ENCODE measurements at places on chromosomes 2 and 18. TPM values are rescaled to one million over a fixed set of nuclear protein-coding genes. Genes with fewer than 3 reads are reported as not detected.

The EHD3 gene
- 11.9 TPM for total RNA-seq

The GPAT2 gene
- total RNA-seq, result 2.2 TPM

The SERPINB7 gene
- total RNA-seq, result not detected

The SNTG2 gene
- 56.0 TPM for total RNA-seq

The SH3RF3 gene
- 1.2 TPM for total RNA-seq

DNA sequence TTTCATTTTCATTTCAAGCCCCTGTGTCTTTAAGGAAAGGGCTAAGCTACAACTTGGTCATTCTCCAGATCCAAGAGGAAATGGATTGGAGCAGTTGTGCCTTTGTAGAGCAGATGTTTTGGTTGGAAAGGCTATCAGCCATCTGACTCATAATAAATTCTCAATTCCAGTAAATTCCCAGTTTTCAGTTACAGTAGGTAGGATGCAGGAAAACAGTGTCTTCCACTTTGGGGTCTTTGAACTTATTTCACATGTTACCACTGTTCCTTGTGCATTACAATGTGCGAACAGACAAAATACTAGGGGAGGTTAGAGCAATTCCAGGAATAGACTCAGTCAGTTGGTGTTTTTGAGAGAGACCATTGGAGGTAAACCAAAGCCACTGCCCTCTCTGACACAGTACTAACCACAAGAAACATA is 211.9 kb downstream of the BABAM2 start:
- H3K4me1 ChIP-seq, result no peaks in the 10 kb centered on the region
- H3K36me3 ChIP-seq, result no peaks in the 10 kb centered on the region
- H3K27me3 ChIP-seq, result no peaks in the 10 kb centered on the region

GRCh38 chr2:186721956-186722355 is 28.1 kb downstream of the FAM171B start:
- no peak overlapping the region for H3K27ac ChIP-seq
- H3K4me1 ChIP-seq, result peaks cover 35% of the 10 kb centered on the region
- H3K27me3 ChIP-seq, result no peaks in the 10 kb centered on the region
- H3K4me3 ChIP-seq, result no peak overlapping the region
- no peak for DNase-seq
- no peaks in the 10 kb centered on the region for H3K36me3 ChIP-seq

DNA sequence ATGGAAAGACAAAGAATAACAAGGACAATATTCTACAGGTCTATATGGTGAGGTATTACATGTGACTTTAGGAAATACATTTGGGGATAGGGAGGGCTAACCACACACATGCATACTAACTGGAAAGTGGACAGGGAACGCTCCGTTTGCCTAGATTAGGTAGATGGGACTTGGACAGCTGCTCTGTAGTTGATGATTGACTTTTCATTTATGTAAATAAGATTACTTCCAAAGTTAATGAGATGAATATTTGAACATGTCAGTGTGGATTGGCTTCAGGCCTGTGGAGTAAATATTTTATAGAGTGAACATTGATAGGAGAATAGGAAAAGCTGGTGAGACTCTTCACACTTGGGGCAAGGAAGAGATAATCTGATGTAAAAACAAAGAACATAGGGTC is 142.0 kb downstream of the NCK2 start:
- peaks cover 19% of the 10 kb centered on the region for H3K4me1 ChIP-seq
- no peak overlapping the region for H3K4me3 ChIP-seq
- no peak for DNase-seq

DNA sequence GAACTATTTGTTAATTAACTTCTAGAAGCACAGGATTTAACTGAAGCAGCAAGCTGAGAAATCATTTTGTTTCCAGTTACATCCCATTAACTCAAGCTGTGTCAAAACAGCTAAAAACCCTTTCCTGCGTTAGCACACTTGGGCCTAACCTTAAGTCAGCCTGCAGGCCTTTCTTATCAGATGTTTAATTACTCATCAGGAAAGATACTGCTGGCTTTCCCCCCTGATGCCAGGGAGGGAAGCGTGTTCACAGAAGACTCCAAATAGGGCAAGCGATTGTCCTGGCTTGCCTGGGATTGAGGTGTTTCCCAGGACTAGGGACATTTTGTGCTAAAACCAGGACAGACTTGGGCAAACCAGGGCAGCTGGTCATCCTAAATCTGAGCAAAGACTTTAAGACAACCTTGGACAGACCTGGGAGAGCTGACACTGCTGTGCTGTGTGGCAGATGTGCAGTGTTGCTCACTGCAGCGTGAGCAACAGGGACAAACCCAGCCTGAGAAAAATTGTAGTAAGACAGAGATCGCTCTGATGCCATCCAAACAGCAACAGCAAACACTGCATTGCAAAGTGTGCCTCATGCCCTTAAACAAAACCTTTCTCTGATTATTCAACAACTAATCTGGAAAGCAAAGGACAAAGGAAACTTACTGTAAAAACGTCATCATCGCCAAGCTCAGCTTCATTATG is 100.9 kb downstream of the SPRED2 start:
- no peak overlapping the region for H3K27ac ChIP-seq
- no peaks in the 10 kb centered on the region for H3K27me3 ChIP-seq
- H3K4me1 ChIP-seq, result no peaks in the 10 kb centered on the region

DNA sequence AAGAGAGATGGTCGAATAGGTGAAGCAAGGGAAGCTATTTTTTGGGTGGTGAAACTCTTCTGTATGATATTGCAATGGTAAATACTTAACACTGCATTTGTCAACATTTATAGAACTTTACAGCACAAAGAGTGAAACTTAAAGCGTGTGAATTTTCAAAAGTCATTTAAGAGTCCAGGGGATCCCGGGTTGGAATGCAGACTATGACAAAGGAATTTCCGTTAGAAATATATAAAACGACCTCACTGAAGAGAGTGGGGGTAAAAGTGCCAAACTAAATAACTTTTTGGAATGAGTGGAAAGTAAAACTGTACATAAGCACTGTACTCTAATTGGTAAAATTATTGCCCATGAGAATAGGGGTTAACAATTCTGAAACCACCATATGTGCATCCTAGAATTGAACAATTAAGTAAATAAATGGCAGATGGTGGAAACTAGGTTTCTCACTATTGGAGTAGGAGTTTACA is 191.0 kb upstream of the FN1 start:
- no peak overlapping the region for H3K4me3 ChIP-seq
- no peaks in the 10 kb centered on the region for H3K27me3 ChIP-seq

GRCh38 chr2:40419364-40419762 is 32.5 kb downstream of the SLC8A1 start:
- DNase-seq, result no peak
- no peaks in the 10 kb centered on the region for H3K27me3 ChIP-seq
- no peak overlapping the region for H3K27ac ChIP-seq
- no peak overlapping the region for H3K4me3 ChIP-seq

- no peaks in the 10 kb centered on the region for H3K27me3 ChIP-seq
- no peaks in the 10 kb centered on the region for H3K36me3 ChIP-seq
- H3K4me1 ChIP-seq, result no peaks in the 10 kb centered on the region
- no peak for DNase-seq
Observed at GRCh38 chr2:10481055-10481665, 33.0 kb upstream of the ODC1 start.

DNA sequence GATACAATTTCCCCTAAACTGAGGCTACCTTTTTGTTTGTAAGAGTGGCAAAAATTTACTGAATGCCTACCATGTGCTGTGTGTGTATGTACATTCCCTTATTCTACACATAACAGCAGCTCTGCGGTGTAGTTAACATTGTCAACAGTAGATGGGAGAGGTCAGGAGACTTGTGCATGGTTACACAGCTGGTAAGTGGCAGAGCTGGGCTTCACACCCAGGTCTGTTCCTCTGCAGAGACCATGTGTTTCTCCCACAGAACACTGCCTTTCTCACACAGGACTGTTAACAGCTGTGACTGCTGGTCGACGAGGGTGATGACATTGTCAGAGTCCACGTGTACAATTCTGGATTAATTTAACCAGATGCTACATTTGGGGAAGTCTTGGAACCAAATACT is 49.1 kb downstream of the EML6 start:
- no peak overlapping the region for H3K4me3 ChIP-seq
- no peak for DNase-seq
- no peaks in the 10 kb centered on the region for H3K27me3 ChIP-seq
- no peaks in the 10 kb centered on the region for H3K36me3 ChIP-seq

GRCh38 chr2:70258532-70258875 is 567 bp downstream of the PCYOX1 start:
- H3K4me1 ChIP-seq, result peaks cover 9% of the 10 kb centered on the region
- H3K36me3 ChIP-seq, result 0 out of 2 replicates have a peak, but pooled peaks cover 9% of the 10 kb centered on the region
- no peak overlapping the region for H3K27ac ChIP-seq
- H3K4me3 ChIP-seq, result peak overlapping the region; percentile 58

DNA sequence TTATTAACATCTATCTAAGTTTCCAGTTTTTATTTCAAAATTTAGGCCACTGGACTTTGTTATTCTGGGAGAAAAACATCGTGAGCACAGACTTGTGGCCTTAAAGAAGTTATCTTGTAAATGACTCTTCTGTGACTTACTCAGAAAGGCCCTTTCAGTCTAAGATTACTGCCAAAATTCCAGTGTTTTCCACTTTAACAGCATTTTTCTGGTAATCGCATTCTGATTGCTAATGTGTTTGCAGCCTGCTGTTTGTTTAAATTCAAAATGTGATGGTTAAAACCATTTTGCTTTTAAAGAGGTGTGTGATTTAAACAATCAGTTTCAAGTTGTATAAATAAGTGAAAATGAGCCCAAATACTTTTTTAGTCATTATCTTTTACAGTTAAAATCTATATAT is 136.7 kb upstream of the DAPL1 start:
- no peak overlapping the region for H3K4me3 ChIP-seq
- H3K27ac ChIP-seq, result no peak overlapping the region
- no peak for DNase-seq
- no peaks in the 10 kb centered on the region for H3K4me1 ChIP-seq
- no peaks in the 10 kb centered on the region for H3K36me3 ChIP-seq
- no peaks in the 10 kb centered on the region for H3K27me3 ChIP-seq

- H3K4me1 ChIP-seq, result 0 out of 2 replicates have a peak, but pooled peaks cover 6% of the 10 kb centered on the region
- H3K27ac ChIP-seq, result no peak overlapping the region
- no peak overlapping the region for H3K4me3 ChIP-seq
- H3K36me3 ChIP-seq, result no peaks in the 10 kb centered on the region
- H3K27me3 ChIP-seq, result no peaks in the 10 kb centered on the region
Observed at GRCh38 chr2:151762694-151763093, 28.4 kb upstream of the NEB start.

DNA sequence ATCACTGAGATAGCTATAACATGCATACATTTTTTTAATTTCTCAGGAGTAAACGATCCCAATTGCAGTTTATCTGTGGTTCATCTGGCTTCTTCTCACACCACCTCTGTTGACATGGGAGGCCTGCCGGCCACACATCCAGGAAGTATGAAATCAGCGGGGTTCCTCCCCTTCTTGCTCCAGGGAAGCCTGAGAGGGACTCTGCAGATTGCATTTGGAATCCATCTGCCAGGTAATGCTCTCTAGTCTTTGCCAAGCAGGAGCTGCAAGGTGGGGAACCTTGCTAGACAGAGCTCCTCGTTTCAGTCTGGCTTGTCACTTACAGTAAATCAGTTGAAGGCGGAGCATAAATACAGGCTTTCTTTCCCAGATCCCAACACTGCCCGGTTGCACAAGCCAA is 49.9 kb downstream of the SOX11 start:
- no peak overlapping the region for H3K27ac ChIP-seq
- no peak overlapping the region for H3K4me3 ChIP-seq
- peaks cover 29% of the 10 kb centered on the region for H3K4me1 ChIP-seq

DNA sequence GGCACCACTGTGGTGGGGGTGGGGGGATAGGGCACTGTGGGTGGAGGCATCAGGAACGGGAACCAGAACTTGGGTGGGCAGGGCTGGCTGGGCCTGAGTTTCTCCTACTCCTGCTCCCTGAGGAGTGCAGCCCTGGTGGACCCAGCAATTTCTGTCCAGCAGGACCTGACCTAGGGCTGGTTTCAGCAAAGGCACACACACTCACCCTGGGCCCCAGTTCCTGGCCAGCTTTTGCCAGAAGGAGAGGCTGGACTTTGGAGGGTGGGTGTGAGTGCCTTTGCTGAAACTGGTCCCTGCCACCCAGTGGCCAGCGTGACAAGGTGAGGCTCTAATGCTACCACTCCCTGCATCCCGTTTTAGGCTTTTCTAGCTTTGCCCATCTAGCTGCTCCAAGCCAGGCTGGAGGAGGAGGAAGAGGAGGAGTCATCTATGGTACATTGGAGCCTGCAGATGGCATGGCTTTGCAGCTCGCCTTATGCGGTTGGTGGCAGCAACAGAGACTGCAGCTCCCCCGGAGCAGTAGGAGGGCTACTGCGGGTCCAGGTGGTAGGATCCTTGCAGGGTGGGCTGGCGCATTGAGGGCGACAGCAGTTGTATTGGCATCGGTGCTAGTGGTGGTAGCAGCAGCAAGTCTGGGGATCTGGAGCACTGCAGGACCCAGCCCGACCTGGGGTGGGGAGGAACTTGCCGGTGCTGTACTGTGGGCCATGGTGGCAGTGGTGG is 40.4 kb upstream of the IMP4 start:
- no peaks in the 10 kb centered on the region for H3K4me1 ChIP-seq
- DNase-seq, result no peak
- no peaks in the 10 kb centered on the region for H3K36me3 ChIP-seq
- no peak overlapping the region for H3K27ac ChIP-seq
- H3K4me3 ChIP-seq, result no peak overlapping the region
